H54 (cell line): ENCODE measurements at places on chromosomes 13 and 19.

- no peak for DNase-seq
These were observed 833.0 kb downstream of the EFNB2 start for GRCh38 chr13:105702441-105702840.

- DNase-seq: no peak
These were observed 79.9 kb upstream of the UBAC2 start for GRCh38 chr13:99120751-99121150.

- no peak for DNase-seq
These were observed 102.9 kb downstream of the TEX26 start for GRCh38 chr13:31035185-31035965.

GRCh38 chr13:109672545-109672944 is 113.8 kb downstream of the IRS2 start:
- no peak for DNase-seq

- no peak for DNase-seq
These were observed 89.5 kb upstream of the RFC3 start for GRCh38 chr13:33728271-33729037.

DNA sequence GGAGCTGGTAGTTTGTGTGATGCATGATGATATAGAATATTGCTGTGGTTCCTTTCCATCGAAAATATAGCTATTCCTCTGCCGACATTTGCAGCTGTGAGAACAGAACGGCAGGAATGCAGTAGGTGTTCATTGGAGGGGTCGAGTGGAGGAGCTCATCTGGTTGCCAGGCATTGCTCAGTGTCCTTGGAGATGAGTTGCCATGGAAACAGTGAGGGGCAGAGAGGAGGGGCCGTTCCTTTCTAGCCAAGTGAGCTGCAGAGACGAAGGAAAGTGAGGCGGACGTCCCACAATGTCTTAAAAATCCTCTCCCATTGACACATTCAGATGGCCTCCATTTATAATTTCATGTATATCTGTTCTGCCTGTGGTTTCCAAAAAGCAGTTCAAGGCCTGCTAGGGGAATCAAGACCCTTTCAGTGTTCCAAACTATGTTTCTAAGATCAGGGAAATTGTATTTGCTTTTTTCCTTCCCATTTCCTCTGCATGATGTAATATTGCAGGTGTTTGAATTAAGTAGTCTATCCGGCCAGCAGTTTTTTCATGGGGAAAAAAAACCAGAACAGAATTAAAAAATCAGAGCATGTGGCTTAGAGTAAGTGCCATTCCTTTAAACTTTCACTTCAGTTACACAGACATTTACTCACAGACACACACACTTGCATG is 41.2 kb upstream of the ZNF835 start:
- no peak for DNase-seq
